Posterior cingulate gyrus (tissue), 11 donors: ENCODE measurements at places on chromosomes 12 and 14.
A peak's percentile ranks its signal among the peaks of the same experiment; 100 is the strongest.

GRCh38 chr12:43028826-43029225, 439.3 kb upstream of the PRICKLE1 start:
- no peak for DNase-seq

GRCh38 chr12:21054334-21054733, 76.7 kb upstream of the SLCO1B1 start:
- no peak for DNase-seq

DNA sequence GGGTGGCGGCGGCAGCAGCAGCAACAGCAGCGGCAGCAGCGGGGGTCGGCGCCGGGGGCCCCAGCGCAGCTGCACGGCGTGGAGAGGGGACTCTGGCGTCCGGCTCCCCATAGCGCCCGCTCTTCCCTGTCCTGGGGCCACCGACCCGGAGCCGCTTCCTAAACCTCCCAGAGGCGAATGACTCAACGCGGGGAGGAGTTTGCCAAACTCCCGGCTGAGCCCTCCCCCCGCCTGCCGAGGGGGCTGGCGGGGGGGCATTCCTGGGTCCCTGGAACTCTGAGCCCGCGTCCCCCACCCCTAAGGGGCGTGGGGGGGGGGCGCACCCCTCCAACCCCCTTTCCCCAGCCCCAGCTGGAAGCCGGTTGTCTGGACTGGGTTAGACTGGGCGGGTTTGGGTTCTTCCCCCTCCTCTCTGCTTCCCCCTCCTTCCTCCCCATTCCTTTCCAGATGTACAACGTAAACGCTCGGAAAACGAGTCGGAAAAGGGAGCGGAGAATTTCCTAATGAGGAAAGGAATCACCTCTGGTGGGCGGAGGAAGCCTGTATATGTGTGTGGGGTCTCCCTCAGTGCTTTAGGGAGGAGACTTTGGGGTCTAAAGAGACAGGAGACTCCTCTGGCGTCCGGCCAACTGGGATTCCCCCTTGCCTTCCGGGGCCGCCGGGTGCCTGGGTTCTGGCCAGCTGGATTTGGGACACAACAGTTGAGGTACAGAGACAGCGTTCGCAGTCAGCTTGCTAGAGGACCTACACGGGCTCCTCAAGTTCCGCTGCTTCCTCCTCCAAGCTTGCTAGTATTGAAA, at the start of gene ITGA5:
TSS of gene ITGA5 (minus strand) at position 179 of the 800 bp plus-strand sequence. CDS start at position 111, 68 bp downstream.
- no peak for DNase-seq

GRCh38 chr14:49451938-49452337, 134.2 kb downstream of the RPS29 start:
- no peak for DNase-seq

- DNase-seq = no peak
Observed at GRCh38 chr12:12892681-12893141, 1.3 kb downstream of the GPRC5A start.

DNA sequence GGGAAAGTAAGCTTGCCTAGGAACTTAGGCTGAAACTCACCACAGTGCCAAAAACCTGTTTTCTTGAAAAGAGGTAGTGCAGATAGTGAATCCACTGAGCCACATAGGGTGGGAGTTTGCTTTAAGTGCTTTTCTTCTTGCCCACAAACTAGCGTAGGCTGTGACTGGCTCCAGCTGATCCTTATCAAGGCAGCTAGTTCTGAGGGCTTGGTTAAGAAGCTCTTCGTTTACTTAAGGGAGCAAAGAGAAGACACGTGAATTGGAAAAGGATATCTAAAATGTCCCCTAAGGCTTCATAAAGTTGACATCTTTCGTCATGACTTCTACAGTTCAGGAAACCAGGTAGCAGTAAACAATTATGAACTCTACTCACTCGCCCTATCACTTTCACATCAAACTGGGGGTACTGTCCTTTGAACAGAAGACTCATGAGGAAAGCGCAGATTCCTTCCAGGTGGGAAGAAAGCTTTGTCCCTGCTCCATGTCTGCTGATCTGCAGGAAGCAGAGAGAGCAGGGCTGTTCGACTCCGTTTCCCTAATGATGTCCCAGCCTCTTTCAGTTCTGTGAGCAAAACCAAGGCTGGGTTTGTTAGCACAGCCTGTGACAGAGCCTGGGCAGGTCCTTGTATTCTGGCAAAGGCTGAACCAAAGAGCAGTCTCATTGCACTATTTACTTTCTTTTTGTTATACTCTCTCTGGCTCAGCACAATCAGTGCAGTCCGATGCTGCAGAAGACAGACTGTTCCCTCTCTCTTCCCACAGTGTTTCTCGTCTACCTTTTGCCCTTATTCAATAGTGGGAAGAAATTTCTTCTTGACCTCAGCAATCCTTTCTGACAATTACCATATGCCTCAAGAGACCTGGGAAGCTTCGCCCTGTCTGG, 93.5 kb upstream of the ETV6 start:
- no peak for DNase-seq

DNA sequence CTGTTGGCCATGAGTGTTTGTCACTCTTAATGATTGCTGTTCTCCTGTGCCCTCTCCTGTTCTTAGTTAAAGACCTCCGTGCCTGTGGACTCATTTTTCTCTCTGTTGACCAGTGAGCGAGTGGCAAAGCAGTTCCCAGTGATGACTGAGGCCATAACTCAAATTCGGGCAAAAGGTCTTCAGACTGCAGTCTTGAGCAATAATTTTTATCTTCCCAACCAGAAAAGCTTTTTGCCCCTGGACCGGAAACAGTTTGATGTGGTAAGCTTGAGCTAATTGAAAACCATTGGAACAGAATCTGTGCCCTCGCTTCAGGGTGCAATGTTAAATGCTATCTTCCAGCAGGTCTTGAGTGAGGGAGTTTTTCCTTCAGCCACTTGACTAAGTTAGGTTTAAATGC, 19.8 kb downstream of the ACAD10 start:
- DNase-seq = no peak

DNA sequence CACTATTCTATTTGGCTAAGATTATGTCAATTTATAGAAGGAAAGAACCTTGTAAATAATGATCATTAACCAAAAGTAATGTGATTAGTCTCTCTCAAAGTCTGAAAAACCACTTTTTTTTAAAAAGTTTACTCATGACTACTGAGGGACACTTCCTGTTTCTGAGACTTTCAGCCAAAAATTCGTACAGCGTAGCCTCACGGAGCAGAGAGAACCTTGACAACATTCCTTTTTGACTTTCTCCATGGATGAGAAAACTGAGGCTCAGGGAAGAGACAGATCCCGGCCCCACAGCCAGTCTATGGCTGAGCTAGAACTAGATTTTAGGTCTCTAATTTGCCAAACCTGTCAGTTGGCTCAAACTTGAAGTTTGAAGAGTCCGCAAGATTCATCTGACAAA, 68.2 kb downstream of the DAD1 start:
- no peak for DNase-seq

GRCh38 chr14:61598980-61599379, 96.3 kb upstream of the HIF1A start:
- no peak for DNase-seq

DNA sequence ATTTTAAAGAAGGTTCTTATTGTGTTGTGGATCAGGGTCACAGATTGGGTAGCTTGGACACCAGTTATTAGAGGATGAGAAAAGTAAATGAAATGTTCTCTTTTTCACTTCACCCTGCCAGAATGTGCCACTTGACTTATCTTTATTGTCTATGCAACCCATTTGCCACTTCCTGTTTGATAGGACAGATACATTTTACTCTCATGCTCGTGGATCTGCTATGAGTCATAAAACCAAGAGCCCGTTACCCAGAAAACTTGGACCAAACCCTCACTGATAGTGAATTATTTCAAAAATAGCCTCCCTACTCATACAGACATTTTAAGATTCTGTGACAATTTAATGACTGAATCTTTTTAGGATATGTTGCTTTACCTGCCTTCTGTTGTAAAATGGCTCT, 1.8 kb downstream of the ISCA2 start:
- DNase-seq = no peak

DNA sequence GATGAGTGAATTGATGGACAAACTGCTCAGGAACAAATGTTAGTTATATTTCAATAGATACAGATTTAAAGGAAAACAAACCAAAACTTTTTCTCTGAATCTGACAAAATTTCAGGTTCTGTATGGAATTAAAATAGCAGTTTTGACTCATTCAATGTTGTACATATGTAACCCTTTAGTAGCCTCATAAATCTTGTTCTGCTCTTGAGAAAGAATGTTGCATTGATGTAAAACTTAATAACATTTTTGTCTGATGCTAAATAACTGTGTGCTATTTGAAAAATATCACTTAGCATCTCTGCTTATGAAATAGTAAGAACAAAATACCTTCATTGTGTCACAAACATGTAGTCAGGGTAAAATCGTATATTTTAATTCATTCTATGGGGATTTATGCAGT, 168.9 kb upstream of the NOVA1 start:
- no peak for DNase-seq

GRCh38 chr14:67943947-67944346, 124.4 kb downstream of the RAD51B start:
- DNase-seq = no peak

DNA sequence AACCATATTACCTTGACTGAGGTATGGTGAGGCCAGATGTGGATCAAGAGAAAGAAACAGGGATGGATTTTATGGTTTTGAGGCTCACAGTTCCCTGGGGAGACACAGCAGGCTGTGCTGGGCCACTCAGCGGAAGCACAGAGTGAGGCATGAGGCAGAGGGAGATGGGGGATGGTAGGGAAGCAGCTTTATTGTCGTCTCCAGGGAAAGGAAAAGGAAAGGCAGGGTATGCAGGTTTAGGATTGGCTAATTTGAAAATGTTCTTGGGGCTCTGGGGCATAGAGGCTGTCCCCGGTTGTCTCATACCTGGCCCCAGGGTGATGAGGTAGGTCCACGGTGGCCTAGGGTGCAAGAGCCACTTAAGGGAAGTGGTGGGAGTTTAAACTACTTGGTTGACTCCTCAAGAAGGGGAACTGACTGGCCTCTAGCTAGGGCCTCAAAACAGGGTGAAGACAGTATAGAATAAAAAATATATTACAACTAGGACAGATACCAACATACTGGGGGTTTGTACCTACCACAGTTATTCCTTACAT, 322.8 kb downstream of the RGS6 start:
- no peak for DNase-seq

- peak; percentile 32 for DNase-seq
Observed at GRCh38 chr14:23052182-23052623, 5.1 kb downstream of the CDH24 start.

- no peak for DNase-seq
Observed at GRCh38 chr14:104107611-104108569, 22.4 kb downstream of the ASPG start.

DNA sequence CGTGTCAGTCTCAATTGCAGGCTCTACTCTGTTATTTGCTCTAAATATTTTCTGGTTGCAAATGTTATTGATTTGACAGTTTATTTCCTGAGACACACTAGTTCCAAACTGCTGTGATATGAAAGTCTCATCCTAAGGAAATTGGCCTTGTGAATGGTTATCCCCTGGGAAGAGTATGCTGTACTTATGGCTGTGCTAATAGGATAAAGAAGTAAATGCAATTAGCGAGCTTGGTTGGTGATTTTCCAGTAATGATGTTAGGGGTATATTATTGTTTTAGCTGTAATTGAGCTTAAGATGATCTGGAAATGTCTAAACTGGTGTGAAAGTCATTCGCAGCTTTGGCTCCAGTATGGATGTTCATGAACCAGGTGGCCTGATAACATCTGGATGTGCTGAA, 197.9 kb downstream of the SUDS3 start:
- no peak for DNase-seq

DNA sequence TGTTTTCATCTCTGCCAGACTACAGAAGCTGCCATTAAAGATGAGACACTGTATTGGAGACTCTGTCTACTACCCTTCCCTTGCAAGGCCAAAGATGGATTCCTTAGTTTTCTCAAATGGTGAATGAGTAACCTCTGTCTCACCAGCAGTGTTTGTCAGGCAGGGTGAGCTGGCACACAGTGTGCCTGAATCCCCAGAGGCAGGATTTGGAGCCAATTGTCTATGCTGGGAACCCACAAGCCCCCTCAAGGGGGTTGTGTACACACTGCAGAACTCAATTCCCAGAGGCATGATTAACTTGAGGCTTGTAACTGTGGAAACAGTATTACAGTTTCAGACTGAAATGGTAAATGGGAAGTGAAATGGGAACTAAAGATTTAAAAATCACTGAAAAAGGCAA, 136.8 kb upstream of the PTPRB start:
- no peak for DNase-seq

DNA sequence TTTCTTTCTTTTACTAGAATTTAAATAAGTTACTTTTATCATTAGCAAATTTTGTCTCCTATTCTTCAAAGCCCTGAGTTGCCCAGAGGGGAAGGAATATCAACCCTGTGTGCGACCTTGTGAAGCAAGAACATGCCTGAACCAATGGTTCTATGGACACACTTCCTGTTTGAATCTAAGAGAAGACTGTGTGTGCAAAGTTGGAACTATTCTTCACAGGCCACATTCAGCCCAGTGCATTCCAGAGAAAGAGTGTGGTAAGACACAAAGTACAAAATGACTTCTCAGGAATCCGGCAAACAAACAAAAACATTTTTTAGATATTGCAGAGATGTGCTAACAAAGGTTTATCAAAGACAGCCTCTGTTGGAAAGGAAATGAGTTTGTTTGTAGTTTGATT, 90.8 kb upstream of the PTPRQ start:
- no peak for DNase-seq

DNA sequence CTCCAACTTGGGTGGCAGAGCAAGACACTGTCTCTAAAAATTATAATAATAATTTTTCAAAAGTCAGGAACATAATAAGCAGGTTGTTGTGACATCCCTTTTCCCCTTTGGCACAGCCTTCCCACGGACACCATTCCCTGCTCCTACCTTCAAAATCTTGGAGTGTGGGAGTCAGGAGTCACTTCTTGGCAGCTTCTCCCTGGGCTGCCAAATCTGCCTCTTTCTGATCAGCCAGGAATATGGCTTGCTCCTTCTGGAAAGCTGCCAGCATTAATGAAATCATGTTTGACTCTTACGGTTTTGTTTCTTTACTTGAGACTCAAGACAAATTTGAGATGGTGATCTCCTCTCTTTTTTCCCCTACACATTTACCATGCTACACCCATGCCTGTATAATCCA, 391.4 kb upstream of the SYT1 start:
- DNase-seq = no peak

DNA sequence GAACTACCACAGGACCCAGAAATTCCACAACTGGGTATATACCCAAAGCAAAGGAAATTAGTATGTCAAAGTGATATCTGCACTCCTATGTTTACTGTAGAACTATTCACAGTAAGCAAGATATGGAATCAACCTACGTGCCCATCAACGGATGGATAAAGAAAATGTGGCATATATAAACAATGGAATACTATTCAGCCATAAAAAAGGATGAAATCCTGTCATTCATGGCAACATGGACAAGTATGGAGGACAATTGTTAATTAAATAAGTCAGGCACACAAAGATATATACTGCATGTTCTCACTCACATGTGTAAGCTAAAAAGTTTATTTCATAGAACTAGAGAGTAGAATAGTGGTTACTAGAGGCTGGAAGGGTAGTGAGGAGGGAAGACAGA, 97.0 kb downstream of the CEP83 start:
- no peak for DNase-seq
